Activated naive CD4-positive, alpha-beta T cell treated with anti-CD3 and anti-CD28 coated beads, Interleukin-2, amount 50 U/mL, for 72 hours (primary cell): ENCODE measurements at places on chromosomes 6 and 20. TPM values are rescaled to one million over a fixed set of nuclear protein-coding genes. Genes with fewer than 3 reads are reported as not detected.

The EXOC2 gene
- total RNA-seq = 49.3 TPM

DNA sequence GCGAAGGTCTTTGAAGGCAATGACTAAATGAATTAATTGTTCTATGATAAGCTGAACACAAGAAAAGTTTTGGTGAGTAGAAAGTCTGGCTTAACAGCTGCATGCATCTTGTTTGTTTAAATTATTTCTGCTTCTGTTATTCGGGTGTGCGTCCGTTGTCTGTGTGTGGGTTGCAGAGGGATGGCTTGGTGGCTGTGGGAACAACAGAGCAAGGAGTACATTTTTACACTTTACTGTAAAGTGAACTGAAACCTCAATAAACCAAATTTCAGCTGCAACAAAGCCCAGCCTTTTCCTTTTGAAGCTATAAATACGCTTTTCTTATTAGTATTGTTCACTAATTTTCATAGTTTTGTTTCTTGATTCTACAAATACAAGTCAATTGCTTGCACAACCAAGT lies 3.5 kb upstream of the LAMP5 start:
- no peak for DNase-seq

DNA sequence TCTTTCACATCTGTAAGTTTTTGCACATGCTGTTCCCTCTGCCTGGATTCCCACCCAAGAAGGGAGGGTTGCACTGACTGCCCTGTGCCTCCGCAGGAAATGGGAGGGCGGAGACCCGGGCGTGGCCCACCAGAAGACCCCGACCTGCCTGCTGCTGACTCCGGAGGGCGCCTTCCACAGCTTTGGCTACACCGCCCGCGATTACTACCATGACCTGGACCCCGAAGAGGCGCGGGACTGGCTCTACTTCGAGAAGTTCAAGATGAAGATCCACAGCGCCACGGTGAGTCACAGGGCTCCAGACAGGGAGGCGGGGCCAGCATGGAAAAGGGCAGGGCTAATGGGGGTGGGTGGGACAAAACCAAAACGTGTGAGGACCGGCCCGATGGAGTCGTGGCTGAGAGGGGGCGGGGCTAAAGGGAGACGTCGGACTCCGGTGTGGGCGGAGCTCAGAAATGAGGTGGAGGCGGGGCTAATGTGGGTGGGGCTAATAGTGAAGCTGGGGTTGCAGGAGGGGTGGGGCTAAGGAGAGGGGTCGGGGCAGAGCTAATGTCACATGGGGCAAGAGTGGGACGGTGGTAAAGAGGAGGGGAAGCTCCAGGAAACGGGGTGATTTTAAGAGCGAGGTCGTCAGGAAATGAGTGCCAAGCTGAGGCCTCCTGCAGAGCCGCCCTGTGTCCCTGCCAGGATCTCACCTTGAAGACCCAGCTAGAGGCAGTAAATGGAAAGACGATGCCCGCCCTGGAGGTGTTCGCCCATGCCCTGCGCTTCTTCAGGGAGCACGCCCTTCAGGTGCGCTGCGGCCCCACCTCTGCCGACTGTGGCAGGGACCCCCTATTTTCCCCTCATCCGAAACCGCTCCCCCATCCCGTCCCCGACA lies 12.6 kb downstream of the HSPA12B start:
- peak; percentile 60 for DNase-seq

DNA sequence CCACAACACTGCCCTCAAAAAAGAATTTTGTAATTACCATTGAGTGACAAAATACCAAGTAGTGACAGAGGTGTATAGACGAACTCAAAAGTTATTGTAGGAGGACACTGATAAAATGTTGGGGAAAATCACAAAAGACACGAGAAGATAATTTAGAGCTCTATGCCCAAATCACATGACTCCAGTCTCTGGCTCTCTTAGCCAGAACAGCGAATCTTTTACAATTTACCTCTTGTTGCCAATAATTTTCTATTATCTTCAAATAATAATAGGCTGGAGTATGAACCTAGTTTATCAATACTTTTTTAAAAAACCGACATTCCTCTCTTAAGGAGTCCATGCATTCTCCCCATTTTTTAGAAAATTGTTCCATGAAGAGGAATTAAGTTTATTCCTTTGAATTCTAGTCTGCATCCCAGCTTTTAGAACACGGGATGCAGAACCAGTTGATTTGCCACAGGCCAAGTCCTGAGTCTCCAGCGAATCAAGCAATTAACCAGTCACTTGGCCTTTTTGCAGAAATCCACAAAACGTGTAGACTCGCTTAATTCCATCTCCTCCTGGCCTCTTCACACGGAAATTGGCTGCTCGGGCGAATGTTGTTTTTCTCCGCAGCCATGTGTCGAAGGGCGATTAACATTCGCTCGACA lies 507 bp upstream of the RIPPLY2 start:
- no peak for DNase-seq

GRCh38 chr6:105598264-105598663 lies 195.4 kb upstream of the PREP start:
- DNase-seq = no peak

GRCh38 chr6:45722876-45723275 lies 292.8 kb downstream of the CLIC5 start:
- no peak for DNase-seq

- peak; percentile 16 for DNase-seq
These were observed 887 bp downstream of the TSPYL1 start for GRCh38 chr6:116278854-116279231.

DNA sequence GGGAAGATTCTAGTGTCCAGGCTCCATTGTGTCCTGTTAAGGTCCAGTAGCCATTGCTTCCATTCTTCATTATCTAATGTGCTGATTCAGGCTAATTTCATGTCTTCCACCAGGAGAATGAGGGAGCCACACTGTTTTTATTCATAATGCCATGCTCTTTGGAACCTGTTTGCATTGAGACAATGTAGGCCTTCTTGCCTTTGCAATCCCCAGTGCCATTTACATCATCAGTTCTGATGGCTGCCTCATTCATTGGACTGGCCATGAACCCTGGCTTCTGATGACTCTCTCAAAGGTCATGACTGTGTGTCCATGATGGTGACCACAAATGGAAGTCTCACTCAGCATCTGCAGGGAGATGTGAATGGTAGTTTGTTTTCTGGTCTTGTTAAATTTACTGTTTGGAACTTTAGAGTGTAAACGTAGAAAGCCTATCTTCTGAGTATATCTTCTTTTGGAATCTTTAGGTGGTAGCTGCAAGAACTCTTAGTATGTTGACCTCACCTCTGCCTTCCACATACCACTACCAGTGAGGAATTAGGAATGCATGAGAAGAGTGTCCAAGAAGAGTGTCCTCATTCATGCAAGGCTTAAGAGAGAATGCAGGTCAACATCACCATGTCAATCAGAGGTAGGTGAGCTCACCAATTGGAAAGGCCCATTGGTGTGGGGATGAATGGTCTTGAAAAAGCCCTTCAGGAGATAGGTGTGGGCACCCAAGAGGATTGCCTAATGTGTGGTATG lies 42.9 kb upstream of the ZFP64 start:
- DNase-seq = no peak

GRCh38 chr20:38890497-38890818 lies 35.8 kb upstream of the FAM83D start:
- DNase-seq = no peak

DNA sequence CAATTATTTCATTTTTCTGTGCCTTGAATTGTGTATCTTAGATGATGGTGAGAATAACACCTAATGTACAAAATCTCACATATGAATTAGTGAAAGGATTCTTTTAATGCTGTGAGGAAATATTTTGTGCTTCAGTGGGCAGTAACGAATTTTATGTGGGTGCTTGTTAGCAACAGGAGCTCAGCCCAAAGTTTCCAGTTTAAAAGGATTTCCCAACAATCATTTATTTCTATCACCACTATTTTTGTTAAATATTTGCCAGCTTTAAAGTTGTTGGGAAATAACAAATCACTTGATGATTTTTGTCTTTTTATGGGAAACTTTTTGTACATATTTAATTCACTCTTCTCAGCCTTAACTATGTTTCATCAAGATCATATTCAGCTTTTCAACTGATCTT lies 111.8 kb downstream of the QKI start:
- DNase-seq = no peak
